ENCODE measurements at places on chromosomes 1 and 21.

DNA sequence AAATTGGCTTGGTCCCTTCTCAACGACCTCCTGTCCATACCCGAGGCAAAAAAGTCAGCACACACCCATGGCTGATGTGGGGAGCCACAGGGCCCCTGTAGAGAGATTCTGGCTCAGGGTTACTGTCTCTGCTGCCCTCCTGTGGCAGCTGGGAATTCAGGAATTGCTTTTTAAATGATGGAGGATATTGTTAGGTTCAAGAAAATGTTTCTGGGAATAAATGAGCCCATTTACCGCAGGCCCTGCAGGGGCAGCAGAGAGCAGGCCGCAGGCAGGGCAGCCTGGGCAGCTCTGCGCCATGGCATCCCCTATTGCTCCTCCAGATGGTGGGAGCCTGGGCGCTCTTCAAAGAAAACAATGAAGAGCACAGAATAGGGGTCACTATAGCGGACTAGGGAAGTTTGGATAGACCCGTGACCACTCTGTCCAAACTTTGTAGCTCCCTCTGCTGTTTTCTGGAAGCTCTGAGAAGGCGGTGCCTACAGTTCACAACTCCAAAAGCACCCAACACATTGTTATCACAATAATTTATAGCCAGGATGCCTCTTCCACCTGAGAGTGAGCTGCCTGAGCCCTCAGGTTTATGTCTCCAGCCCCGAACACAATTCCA is 201.1 kb downstream of the BACH1 start:
- no peaks in the 10 kb centered on the region for H3K36me3 ChIP-seq
- no peak for DNase-seq
- H3K27me3 ChIP-seq: no peaks in the 10 kb centered on the region
- H3K27ac ChIP-seq: no peak overlapping the region
- no peaks in the 10 kb centered on the region for H3K4me1 ChIP-seq

GRCh38 chr1:205505076-205505729 is 734 bp downstream of the CDK18 start:
- no peaks in the 10 kb centered on the region for H3K27me3 ChIP-seq
- peak overlapping the region; percentile 71 for H3K27ac ChIP-seq
- H3K4me1 ChIP-seq: peaks cover 13% of the 10 kb centered on the region
- no peak for DNase-seq
- H3K4me3 ChIP-seq: peak overlapping the region; percentile 77

GRCh38 chr1:94079080-94079940 is 41.6 kb downstream of the ABCA4 start:
- H3K27me3 ChIP-seq: peaks cover 44% of the 10 kb centered on the region
- H3K27ac ChIP-seq: no peak overlapping the region
- H3K4me3 ChIP-seq: no peak overlapping the region
- no peaks in the 10 kb centered on the region for H3K4me1 ChIP-seq

DNA sequence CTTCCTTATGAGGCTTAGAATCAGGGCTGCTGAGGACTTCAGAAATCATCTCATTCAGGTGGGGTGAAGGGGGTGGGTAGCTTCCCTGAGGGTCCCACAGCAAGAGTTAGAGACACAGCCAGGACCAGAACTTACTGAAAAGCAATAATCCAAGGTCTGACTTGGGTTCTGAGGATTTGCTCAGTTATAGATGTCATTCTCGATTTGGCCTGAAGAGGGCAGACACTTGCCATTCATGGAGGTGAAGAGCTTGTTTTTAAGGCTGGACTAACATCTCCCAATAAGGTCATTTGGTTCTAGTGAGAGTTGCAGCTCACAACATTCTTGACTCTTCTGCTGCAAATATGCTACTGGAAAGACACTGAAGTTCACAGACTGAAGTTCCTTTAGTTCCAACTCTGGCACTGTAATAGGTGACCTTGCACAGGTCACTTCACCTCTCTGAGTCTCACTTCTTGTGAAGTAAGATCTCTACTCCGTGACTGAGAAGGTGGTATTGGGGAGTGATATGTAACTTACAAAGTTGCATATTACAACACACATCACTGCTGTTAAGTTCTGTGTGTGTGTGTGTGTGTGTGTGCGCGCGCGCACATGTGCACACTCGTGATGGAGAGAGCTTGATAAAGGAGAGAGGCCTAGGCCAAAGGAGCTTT is 69.8 kb upstream of the DIRAS3 start:
- H3K4me1 ChIP-seq: peaks cover 8% of the 10 kb centered on the region
- no peak for DNase-seq
- no peak overlapping the region for H3K4me3 ChIP-seq
- no peaks in the 10 kb centered on the region for H3K36me3 ChIP-seq
- no peaks in the 10 kb centered on the region for H3K27me3 ChIP-seq

DNA sequence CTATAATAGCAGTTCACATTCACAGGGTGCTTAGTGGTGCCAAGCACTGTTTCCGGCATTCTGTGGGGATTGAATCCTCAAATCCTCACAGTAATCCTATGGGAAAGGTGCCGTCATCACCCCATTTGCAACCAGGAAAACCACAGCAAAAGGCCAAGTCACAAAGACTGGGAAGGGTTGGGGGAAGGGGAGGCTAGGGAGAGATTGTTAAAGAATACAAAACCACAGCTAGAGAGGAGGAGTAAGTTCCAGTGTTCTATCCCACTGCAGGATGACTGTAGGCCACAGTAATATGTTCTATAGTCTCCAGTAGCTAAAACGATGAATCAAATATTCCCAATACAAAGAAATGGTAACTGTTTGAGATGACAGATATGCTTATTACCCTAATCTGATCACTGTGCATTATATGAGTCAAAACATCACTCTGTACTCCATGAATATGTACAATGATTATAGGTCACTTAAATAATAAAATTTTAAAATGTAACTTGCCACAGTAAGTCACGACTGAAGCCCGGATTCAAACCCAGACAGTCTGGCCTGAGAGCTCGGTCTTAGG is 256.8 kb downstream of the TOMM20 start:
- peaks cover 2% of the 10 kb centered on the region for H3K36me3 ChIP-seq
- DNase-seq: no peak
- H3K27me3 ChIP-seq: no peaks in the 10 kb centered on the region
- H3K4me1 ChIP-seq: no peaks in the 10 kb centered on the region
- no peak overlapping the region for H3K4me3 ChIP-seq

- H3K4me1 ChIP-seq: no peaks in the 10 kb centered on the region
- H3K36me3 ChIP-seq: peaks cover 2% of the 10 kb centered on the region
- H3K4me3 ChIP-seq: no peak overlapping the region
- DNase-seq: no peak
- H3K27me3 ChIP-seq: no peaks in the 10 kb centered on the region
- H3K27ac ChIP-seq: no peak overlapping the region
Observed at GRCh38 chr1:3586986-3587759, 24.1 kb downstream of the MEGF6 start.

- H3K27me3 ChIP-seq: peaks cover 11% of the 10 kb centered on the region
- no peak overlapping the region for H3K27ac ChIP-seq
- H3K4me1 ChIP-seq: peaks cover 11% of the 10 kb centered on the region
Observed at GRCh38 chr21:43847301-43847700, 17.7 kb upstream of the AGPAT3 start.

GRCh38 chr1:61253059-61253735 is 170.8 kb downstream of the NFIA start:
- peaks cover 2% of the 10 kb centered on the region for H3K36me3 ChIP-seq
- peak overlapping the region; percentile 25 for H3K27ac ChIP-seq
- no peak for DNase-seq

DNA sequence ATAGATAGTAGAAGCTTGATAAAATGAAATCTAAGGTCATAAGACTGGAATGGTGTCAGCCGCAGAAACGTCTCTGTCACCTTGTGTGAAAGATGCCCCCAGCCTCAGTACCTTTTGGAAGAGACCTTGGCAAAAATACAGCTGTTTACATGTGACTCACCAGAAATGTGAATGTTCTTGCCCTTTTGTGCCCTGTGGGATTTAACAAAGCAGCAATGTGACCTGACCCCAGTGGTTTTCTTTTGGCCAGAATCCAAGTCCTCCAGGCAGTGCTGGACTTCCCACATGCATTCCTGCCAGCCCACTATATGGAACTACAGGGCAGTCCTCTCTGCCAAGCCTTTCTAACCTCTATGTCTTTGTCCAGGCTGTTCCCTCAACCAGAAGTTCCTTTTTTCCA is 27.2 kb upstream of the LRRC8C start:
- DNase-seq: no peak
- peaks cover 74% of the 10 kb centered on the region for H3K4me1 ChIP-seq
- no peak overlapping the region for H3K4me3 ChIP-seq
- peak overlapping the region; percentile 98 for H3K27ac ChIP-seq

GRCh38 chr1:181251001-181251712 is 162.7 kb downstream of the IER5 start:
- H3K4me3 ChIP-seq: no peak overlapping the region
- no peaks in the 10 kb centered on the region for H3K36me3 ChIP-seq
- no peak overlapping the region for H3K27ac ChIP-seq
- peaks cover 42% of the 10 kb centered on the region for H3K27me3 ChIP-seq
- no peaks in the 10 kb centered on the region for H3K4me1 ChIP-seq

DNA sequence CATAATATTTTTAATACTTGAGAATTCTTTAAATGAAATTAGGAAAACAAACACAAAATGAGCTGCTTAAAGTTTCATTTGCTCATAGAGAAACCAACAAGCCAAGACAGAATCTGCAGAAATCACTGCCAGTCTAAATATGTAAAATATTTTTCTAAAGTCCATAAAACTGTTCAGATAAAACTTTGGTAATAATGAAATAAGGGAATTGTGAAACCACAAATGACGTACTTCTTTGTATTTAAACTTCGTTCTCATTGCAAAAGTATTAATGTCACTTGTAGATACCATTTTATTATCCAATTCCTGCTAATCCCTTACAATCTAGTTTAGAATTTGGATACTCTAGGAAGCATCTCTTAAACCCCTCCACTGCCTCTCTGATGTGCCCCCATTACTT is 234.5 kb upstream of the NEGR1 start:
- no peak for DNase-seq
- H3K27me3 ChIP-seq: no peaks in the 10 kb centered on the region
- no peak overlapping the region for H3K27ac ChIP-seq
- H3K36me3 ChIP-seq: no peaks in the 10 kb centered on the region

- peaks cover 36% of the 10 kb centered on the region for H3K27me3 ChIP-seq
- H3K27ac ChIP-seq: no peak overlapping the region
- H3K4me1 ChIP-seq: no peaks in the 10 kb centered on the region
- H3K4me3 ChIP-seq: no peak overlapping the region
- no peaks in the 10 kb centered on the region for H3K36me3 ChIP-seq
- DNase-seq: no peak
Observed at GRCh38 chr21:38929142-38929541, 123.4 kb downstream of the ETS2 start.

DNA sequence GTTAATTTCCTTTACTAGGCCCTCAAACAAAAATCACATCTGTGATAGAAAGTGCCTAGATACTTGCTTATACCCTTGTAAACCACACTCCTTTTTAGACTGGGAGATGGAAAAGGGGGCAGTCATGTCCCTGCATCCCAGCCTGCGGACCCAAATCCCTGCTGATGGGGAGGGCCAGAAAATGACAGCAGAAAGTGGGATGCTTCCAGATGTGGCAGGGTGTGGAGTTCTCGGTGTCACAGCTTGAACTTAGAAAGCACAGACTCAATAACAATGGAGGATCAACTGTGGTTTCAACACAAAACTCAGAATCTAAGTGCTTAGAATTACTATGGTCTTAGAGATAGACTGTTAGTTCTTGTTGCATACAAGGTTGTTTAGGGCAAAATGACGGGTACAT is 95.6 kb upstream of the F3 start:
- no peaks in the 10 kb centered on the region for H3K36me3 ChIP-seq
- H3K4me3 ChIP-seq: no peak overlapping the region
- H3K4me1 ChIP-seq: no peaks in the 10 kb centered on the region
- DNase-seq: no peak

DNA sequence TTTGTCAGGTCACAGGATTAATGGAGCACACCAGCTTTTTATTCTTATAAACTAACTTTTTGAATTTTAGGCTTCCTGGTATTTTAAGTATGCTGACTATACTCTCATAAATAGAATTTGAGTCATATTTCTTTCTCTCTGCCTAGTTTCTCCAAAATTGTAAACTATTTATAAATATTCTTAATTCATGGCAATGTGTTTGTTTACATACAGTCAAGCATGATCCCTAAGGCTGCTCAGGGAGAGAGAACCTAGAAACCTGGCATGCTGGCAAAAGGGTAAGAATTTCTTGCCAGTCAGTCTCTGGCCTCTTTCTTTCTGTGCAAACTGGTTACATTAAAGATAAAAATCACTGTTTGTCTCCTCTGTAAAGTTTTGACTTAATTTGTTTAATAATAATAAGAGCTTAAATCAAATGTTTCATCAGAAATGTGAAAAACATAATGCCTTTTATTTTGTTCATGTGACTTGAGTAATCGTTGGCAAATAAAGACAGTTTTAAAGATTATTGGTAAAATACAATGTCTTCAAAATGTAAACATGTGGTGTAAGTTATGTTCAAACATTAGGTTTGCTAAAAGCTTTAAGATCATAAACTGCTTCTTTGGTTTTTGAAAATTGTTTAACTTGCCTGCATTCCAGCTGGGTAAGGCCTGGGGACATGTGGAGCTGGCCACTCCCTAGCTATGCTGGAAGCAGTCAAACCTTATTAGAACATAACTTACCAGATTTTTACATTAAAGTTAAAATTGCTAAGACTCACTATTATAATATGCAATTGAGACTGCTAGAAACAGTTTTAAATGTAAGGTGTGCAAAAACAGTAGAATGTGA is 1401.7 kb downstream of the NCAM2 start:
- DNase-seq: no peak
- no peaks in the 10 kb centered on the region for H3K4me1 ChIP-seq
- H3K4me3 ChIP-seq: no peak overlapping the region
- no peaks in the 10 kb centered on the region for H3K36me3 ChIP-seq
- no peaks in the 10 kb centered on the region for H3K27me3 ChIP-seq

GRCh38 chr1:155957411-155957915 is 16.0 kb downstream of the RXFP4 start:
- peaks cover 95% of the 10 kb centered on the region for H3K36me3 ChIP-seq
- DNase-seq: no peak
- H3K27ac ChIP-seq: no peak overlapping the region

GRCh38 chr1:231983588-231984193 is 357.1 kb downstream of the DISC1 start:
- no peaks in the 10 kb centered on the region for H3K4me1 ChIP-seq
- no peak overlapping the region for H3K27ac ChIP-seq
- no peaks in the 10 kb centered on the region for H3K27me3 ChIP-seq
- H3K4me3 ChIP-seq: no peak overlapping the region

DNA sequence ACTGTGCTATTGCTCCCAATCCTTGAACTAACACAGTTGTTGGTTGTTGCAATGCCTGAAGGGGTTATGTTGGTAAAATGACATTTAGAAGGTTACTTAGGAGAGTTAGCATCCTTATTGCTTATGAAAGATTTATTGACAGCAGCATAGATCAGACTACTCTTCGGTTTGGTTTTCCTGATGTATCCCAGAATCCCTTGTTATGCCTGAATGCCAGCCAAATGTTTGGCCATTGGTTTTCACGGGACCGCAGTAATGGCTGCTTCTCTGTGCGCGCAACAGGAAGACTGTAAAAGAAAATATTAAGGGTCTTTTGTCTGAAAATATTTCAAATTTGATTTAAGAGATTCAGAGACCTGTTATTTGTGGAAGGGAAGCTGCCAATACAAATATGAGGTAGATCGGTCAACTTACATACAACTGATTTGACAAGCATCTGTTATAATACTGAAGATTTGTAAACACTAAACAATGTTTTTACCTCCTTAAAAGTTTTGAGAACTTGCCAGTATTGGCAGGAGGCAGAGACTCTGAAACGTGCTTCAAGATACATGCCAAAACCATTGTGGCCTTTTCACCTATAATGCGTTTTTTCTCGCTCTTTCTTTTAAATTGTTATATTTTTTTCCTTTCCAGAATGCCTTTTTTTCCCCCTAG is 8.3 kb downstream of the NFIA start:
- no peak for DNase-seq
- no peak overlapping the region for H3K4me3 ChIP-seq
- H3K27me3 ChIP-seq: no peaks in the 10 kb centered on the region
- H3K27ac ChIP-seq: no peak overlapping the region
- peaks cover 23% of the 10 kb centered on the region for H3K4me1 ChIP-seq

- H3K4me1 ChIP-seq: no peaks in the 10 kb centered on the region
- DNase-seq: no peak
- H3K36me3 ChIP-seq: no peaks in the 10 kb centered on the region
- H3K27me3 ChIP-seq: peaks cover 38% of the 10 kb centered on the region
Observed at GRCh38 chr1:233459968-233460367, 132.4 kb downstream of the MAP3K21 start.

All from central memory CD8-positive, alpha-beta T cell (primary cell).